ENCODE measurements at places on chromosomes 12 and 14. TPM values are rescaled to one million over a fixed set of nuclear protein-coding genes. Genes with fewer than 3 reads are reported as not detected.
A peak's percentile ranks its signal among the peaks of the same experiment; 100 is the strongest.

DNA sequence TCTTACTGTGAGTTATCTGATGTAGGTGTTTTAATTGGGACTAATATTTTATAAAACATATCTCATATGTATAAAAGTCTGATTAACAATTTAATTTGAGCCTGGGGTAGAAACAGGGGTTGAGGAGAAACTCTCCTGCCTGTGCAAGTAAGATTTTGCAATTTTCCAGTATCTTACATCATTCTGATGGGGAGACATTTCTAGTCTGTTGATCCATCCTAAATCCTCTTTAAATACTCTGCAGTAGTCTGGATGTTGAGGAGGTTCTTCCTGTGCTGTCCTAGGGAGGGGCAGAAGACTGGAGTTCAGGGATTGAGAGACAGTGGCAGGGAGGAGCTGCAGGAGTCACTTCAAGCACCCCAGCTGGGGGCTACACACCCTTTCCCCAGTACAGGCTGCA is 287.8 kb downstream of the ADGRD1 start:
- H3K27ac ChIP-seq = no peak overlapping the region
- no peak for DNase-seq
- peaks cover 10% of the 10 kb centered on the region for H3K4me1 ChIP-seq
- no peak overlapping the region for H3K4me3 ChIP-seq
- no peaks in the 10 kb centered on the region for H3K27me3 ChIP-seq

DNA sequence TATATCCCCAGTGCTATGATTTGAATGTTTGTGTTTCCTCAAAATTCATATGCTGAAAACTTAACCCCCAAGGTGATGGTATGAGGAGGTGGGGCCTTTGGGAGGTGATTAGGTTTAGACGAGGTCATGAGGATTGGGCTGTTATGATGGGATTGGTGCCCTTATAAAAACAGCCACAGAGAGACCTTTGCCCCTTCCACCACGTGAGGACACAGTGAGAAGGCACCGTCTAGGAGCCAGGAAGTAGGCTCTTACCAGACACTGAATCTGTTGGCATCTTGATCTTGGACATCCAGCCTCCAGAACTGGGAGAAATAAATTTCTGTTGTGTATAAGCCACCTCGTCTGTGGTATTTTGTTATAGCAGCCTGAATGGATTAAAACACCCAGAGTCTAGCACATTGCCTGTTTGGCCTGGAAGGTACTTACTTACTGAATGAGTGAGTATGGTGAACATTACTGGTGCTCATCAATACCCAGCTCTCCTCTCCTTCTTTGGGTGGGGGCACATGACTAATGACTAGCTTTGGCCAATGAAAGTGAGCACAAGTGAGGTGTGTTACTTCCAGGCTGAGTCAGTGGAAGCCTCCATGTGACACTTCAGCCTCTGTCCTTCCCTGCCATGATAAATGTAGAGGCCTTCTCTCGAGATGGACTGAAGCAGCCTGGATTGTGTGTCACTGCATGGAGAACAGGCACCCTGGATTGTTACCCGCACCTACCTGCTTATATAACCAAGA is 72.4 kb upstream of the CHST11 start:
- H3K27ac ChIP-seq = no peak overlapping the region
- H3K4me3 ChIP-seq = no peak overlapping the region

- H3K4me1 ChIP-seq = no peaks in the 10 kb centered on the region
- no peak for DNase-seq
- no peaks in the 10 kb centered on the region for H3K27me3 ChIP-seq
- H3K4me3 ChIP-seq = no peak overlapping the region
- H3K36me3 ChIP-seq = no peaks in the 10 kb centered on the region
Measured at GRCh38 chr14:34187519-34188044, 236.7 kb upstream of the EGLN3 start.

- DNase-seq = peak; percentile 24
- no peaks in the 10 kb centered on the region for H3K4me1 ChIP-seq
- no peak overlapping the region for H3K27ac ChIP-seq
- no peak overlapping the region for H3K4me3 ChIP-seq
Measured at GRCh38 chr14:24605435-24606190, 3.9 kb downstream of the GZMH start.

- H3K4me1 ChIP-seq = no peaks in the 10 kb centered on the region
- H3K4me3 ChIP-seq = no peak overlapping the region
- H3K27ac ChIP-seq = no peak overlapping the region
- DNase-seq = no peak
- H3K36me3 ChIP-seq = no peaks in the 10 kb centered on the region
Measured at GRCh38 chr12:72676556-72676955, 404.4 kb downstream of the TRHDE start.

DNA sequence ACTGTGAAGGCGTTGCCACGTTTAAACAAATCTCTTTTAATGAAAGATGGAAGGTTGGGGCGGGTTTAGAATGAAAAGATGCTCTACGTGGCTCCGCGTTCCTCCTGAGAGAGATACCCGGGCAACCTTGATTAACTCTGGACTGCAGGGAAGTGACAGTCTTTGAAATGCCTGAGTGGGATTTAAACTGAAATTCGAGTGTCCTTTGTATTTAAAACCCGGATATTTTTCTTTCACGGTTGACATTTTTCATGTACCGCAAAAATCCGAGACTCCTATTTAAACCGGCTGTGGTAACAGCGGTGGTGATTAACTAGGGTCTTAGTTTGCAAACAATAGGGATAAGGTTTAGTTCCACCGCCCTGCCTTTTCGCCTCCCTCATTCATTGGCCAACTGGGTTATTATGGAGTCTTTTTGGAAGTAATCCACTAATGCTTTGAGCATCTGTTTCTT is 707 bp downstream of the G2E3 start:
- H3K4me1 ChIP-seq = peaks cover 16% of the 10 kb centered on the region
- peak overlapping the region; percentile 98 for H3K4me3 ChIP-seq
- H3K27me3 ChIP-seq = no peaks in the 10 kb centered on the region
- DNase-seq = peak; percentile 36
- peak overlapping the region; percentile 99 for H3K27ac ChIP-seq

GRCh38 chr14:40697231-40697630 is 909.4 kb upstream of the LRFN5 start:
- no peak overlapping the region for H3K4me3 ChIP-seq
- no peaks in the 10 kb centered on the region for H3K36me3 ChIP-seq
- peaks cover 50% of the 10 kb centered on the region for H3K27me3 ChIP-seq
- H3K27ac ChIP-seq = no peak overlapping the region
- no peaks in the 10 kb centered on the region for H3K4me1 ChIP-seq

DNA sequence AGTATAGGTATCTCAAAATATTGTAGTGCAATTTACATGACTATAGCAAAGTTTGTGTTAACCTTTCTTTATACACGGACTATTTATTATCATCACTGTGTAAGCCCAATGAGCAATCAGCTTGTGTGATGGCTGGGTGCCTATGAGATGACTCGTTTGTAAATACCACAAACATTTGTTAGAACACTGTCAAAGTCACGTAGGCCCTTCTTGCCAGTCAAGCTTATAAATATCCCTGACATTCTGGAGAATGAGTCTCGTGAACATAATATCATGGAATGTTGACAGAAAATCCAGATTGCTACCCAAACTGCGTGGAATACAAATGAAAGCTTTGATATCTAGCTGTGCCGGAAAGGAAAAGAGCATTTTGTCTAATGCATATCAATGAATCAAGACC is 648.3 kb upstream of the MDGA2 start:
- peaks cover 16% of the 10 kb centered on the region for H3K4me1 ChIP-seq
- peak; percentile 41 for DNase-seq
- no peaks in the 10 kb centered on the region for H3K36me3 ChIP-seq
- H3K4me3 ChIP-seq = no peak overlapping the region
- no peak overlapping the region for H3K27ac ChIP-seq
- no peaks in the 10 kb centered on the region for H3K27me3 ChIP-seq

- H3K27ac ChIP-seq = no peak overlapping the region
- no peaks in the 10 kb centered on the region for H3K4me1 ChIP-seq
- no peak for DNase-seq
- peaks cover 6% of the 10 kb centered on the region for H3K27me3 ChIP-seq
Measured at GRCh38 chr12:20154052-20154451, 214.3 kb upstream of the PDE3A start.

DNA sequence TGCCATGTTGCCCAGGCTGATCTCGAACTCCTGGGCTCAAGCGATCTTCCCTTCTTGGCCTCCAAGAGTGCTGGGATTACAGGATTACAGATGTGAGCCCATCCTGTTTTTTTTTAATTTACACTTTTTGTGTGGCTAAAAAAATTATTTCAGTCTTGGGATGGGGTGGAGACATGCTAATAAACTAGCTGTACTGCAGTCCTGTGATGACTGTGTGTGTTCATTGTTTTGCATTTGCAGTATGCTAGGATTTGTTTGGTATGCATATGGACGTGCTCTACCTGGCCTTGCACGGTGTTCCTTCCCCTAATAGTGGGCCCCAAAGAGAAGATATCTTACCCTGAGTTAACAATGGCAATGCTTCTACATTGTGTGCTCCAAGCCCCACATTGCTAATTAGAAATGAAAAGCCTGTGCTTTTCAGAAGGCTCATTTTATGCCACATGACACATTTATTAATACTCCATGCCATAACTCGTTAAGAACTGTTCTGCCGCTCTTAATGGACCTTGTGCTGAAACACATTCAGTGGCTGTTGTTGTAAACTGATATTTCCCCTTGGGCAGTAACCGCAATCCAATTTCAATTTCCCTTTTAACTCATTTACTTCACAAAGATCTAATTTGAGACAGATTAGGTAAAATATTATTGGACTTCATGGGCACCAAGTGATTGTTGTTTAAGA is 86.4 kb downstream of the SCN8A start:
- no peaks in the 10 kb centered on the region for H3K36me3 ChIP-seq
- DNase-seq = no peak
- peaks cover 2% of the 10 kb centered on the region for H3K4me1 ChIP-seq
- no peak overlapping the region for H3K27ac ChIP-seq
- H3K4me3 ChIP-seq = no peak overlapping the region

- DNase-seq = no peak
- peak overlapping the region; percentile 99 for H3K27ac ChIP-seq
- no peaks in the 10 kb centered on the region for H3K27me3 ChIP-seq
- peaks cover 24% of the 10 kb centered on the region for H3K36me3 ChIP-seq
- H3K4me1 ChIP-seq = peaks cover 26% of the 10 kb centered on the region
- H3K4me3 ChIP-seq = peak overlapping the region; percentile 93
Measured at GRCh38 chr12:111841236-111841749, 735 bp upstream of the MAPKAPK5 start.

DNA sequence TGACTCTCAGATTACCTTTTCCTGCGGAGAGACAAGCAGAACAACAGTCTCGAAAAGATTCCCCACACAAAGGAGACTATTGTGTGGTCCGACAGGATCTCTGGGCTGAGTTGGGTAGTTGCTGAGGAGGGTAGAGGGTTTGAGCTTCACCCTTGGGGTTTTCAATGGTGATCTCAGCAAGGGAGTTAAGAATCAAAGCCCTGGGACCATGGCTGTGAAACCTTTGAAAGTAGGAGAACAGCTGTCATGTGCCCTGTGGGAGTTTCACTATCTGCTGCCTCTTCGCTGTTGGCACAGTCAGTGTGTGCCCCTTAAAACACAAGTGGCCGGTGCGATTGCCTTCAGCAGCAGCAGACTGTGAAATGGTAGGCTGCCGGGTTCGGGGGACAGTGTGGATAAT is 14.2 kb upstream of the PLEK2 start:
- H3K27me3 ChIP-seq = no peaks in the 10 kb centered on the region
- peaks cover 17% of the 10 kb centered on the region for H3K4me1 ChIP-seq
- DNase-seq = no peak
- no peak overlapping the region for H3K27ac ChIP-seq

DNA sequence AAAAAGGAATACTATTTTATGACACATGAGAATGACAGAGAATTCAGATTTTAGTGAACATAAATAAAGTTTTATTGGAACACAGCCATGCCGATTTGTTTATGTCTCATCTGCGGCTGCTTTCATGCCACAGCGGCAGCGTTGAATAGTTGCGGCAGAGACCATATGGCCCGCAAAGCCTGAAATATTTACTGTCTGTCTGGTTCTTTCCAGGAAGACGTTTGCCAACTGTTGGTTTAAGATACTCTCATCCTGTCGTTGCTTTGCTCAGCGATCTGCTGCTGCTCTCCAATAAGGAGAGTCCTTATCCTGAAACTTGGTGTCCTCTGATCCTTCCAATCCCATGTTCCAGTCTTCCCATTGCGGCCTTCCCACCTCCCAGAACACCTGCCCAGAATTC is 89.9 kb downstream of the SLC24A4 start:
- H3K4me1 ChIP-seq = no peaks in the 10 kb centered on the region
- H3K36me3 ChIP-seq = no peaks in the 10 kb centered on the region
- H3K4me3 ChIP-seq = no peak overlapping the region
- no peak for DNase-seq
- H3K27ac ChIP-seq = no peak overlapping the region

DNA sequence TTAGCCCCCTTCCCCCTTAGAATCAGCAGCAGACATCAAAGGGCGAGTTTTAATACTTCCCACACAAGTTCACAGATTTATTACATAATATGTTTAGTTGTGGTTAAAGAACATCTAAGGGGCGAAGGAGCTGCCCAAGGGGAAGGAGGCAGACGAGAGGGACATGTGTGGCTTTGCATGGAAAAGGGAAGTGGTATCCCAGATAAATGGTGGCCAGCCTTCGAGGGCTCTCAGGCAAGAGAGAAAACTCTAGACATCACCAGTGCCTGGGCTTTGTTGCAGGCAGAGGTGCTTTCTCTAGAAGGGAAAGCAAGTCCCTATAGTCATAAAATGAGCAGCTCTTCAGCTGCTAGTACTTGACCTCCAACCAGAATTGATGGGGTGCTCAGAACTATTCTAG is 121.2 kb downstream of the CACNA1C start:
- no peak overlapping the region for H3K27ac ChIP-seq
- H3K4me1 ChIP-seq = peaks cover 20% of the 10 kb centered on the region
- no peaks in the 10 kb centered on the region for H3K27me3 ChIP-seq

GRCh38 chr12:3303410-3304136 is 187.4 kb upstream of the PRMT8 start:
- H3K4me1 ChIP-seq = peaks cover 34% of the 10 kb centered on the region
- H3K36me3 ChIP-seq = no peaks in the 10 kb centered on the region

DNA sequence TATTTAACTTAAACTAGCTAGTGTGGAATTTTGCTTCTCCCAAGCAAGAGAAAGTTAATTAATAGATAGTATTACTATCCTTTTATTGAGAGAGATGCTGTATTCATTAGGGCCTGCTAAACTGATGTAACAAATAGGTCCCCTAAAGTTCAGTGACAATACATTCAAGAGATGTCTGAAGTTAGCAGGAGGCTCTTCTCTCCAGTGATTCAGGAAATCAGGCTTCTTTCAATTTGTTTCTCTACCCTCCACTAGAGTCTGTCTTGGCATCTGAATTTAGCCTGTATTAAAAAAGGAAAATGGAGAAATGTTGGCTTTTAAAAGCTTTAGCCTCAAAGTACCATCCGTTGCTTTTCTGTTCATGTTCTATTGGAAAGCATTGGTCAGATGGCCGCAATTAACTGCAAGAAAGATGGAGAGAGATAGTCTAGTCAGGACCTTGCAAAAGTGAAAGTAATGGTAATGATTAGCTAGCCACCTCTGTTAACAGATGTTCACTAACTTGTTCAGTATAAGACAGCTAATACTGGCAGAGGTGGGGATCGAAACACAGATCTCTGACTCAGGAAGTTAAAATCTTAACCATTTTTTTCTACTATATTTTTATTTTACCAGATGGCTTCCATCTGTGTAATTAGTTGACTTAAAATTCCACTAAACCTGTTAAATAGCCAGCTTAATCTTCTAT is 786.8 kb downstream of the TMTC2 start:
- H3K4me3 ChIP-seq = no peak overlapping the region
- H3K27ac ChIP-seq = no peak overlapping the region
- H3K4me1 ChIP-seq = peaks cover 5% of the 10 kb centered on the region
- no peaks in the 10 kb centered on the region for H3K27me3 ChIP-seq
- DNase-seq = no peak

Gene SLC6A15
- total RNA-seq = 96.3 TPM

Gene SLC25A21
- total RNA-seq = 1.1 TPM

Gene CABP1
- total RNA-seq = not detected

Gene CMA1
- not detected for total RNA-seq

Gene FOXN4
- not detected for total RNA-seq
